ENCODE measurements at places on chromosomes 6 and 20.

- no peak for DNase-seq
Measured at GRCh38 chr20:51807720-51808250, 5.5 kb upstream of the SALL4 start.

DNA sequence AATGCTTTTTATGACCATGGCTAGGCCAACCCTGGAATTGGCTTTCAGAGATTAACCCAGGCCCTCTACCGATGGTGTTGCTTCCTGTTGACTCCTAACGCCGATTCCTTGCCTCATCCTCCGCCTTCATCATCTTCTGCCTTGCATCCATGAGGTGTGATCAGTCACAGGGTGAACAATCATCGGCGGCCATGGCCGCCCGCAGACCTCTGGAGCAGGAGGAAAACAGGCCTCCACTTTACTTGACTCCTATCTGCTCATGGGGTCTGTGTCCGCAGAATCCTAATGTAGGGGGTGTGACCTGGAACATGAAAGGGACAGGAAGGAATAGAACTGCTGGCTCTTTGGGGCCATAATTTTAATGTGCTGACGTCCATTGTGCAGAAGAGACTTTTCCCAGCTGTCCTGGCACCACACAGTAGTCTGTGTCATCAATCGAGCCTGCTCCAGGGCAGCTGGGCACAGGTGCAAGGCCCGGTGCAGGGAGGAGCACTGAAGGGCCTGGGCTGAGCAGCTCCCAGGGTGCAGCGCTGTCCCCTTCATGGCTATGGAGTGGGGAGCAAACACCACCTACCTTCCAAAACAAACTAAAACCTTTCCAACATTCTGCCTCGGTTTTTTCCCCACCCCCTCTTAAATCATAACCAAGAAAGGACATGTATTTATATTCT is 8.0 kb downstream of the SLC22A3 start:
- DNase-seq: no peak

DNA sequence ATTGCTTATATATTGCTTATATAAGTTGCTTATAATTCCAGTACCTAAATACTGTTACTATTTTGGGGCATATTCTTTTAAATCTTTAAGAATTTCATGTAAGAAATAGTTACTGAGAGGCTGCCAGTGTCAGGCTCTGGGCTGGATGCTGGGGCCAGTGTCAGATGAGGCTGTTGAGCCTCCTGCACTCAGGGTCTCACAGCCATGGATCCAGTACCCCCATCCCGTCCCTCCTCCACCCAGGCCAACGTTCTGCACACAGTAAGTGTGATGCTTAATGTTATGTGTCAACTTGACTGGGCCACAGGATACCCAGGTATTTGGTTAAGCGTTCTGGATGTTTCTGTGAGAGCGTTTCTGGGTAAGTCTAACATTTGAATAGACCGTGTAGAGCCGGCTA is 119.5 kb upstream of the PMEPA1 start:
- no peak for DNase-seq

DNA sequence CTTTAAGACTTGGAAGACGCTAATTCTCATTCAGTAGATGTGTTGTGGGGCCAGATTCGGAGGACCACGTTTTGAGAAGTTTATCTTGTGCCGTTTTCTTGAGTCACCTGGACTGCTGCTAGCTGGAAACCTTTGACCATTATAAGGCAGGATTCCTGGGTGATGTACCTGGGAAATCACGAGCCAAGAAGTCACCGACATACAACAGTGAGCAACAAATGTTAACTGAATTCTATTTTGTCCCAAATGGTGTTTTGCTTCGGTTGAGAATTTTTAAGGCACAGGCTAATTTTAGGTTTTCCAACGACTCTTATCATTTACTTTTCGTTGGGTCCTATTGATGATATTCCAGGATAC is 93.4 kb upstream of the BTN3A2 start:
- DNase-seq: no peak

- no peak for DNase-seq
Measured at GRCh38 chr6:151004383-151005024, 139.0 kb downstream of the MTHFD1L start.

DNA sequence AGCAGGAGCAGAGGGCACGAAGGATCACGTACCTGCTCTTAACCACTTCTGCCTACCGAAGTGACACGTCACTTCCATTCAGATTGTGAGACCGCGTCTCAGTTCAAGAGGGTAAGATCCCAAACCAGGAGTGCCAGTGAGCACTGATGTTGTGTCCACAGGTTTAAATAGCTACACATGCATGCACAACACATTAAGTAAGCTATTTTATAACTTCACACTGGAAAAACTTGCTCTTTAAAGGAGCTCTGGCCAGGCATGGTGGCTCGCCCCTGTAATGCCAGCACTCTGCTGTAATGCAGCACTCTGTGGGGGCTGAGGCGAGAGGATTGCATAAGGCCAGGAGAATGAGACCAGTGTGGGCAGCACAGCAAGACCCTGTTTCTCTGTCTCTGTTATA is 21.1 kb downstream of the ABHD12 start:
- no peak for DNase-seq

DNA sequence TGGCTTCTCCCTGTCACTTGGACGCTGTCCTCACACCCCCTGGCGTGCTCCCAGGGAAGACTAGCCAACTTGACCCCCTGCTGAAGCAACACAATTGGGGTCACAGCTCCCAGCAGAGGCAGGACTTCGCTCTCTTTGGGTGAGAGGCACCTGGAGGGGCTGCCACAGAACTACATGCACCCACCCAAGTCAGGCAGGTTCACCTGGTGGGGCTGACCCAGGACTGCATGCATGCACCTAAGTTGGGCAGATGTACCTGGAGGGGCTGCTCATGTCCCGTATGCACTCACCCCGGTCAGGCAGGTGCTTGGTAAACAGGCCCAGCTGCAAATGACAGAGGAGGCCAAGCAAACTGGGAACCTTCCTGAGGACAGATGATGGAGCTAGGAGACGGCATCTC is 154.3 kb upstream of the RPS6KA2 start:
- DNase-seq: no peak

- DNase-seq: peak; percentile 43
Measured at GRCh38 chr20:45946149-45946970, 11.9 kb downstream of the PCIF1 start.

DNA sequence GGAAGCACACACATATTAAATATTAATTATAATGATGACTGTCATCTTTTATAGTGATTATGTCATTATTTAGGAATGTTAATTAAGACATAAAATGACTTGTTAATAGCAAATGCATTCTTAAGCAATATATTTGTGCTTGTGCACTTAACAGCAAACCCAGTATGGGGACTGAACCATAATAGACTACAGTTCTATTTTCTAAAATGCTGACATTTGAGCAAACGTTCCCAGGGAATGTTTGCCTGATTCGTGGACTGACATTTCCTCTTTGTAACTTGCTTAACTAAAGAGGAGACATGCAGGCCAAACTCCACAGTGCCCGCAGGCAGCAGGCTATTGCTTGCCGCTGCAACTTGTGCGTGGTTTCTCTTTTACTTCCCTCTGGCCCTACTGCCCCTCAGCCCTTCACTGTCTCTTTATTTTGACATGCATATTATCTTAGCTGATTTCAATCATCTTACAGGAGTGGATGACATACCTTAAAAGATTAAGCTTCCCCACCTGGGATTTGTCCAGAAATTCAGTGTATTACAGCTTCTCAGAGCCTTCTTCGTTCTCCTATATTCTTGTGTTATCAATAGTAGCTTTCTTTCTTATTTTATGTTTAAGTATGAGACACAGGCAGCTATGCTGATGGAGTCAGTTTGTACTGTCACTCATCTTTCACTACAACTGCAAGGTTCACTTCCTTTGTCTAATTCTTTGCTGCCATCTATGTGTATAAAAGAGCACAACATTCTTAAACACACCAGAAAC is 141.5 kb downstream of the GMDS start:
- DNase-seq: peak; percentile 62

- no peak for DNase-seq
Measured at GRCh38 chr20:11660673-11661072, 257.0 kb upstream of the BTBD3 start.

- peak; percentile 26 for DNase-seq
Measured at GRCh38 chr6:93423542-93423941, 4.2 kb upstream of the EPHA7 start.

DNA sequence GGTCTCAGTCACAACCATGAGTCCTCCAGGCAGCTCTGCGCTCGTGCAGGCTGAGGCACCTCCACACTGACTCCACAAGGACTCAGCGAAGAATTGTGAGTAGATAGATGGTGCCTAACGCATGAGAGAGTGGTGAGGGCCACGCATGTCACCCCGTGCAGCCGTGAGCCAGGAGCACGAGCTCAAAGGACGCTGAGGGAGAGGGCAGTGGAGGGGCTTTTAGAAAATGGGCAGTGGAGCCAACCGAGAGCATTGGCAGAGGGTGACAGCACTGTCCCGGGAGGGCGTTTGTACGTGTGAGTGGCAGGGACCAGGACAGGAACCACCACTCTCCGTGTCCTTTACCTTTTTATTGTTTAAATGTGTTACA is 105.6 kb downstream of the PSMB1 start:
- DNase-seq: no peak

DNA sequence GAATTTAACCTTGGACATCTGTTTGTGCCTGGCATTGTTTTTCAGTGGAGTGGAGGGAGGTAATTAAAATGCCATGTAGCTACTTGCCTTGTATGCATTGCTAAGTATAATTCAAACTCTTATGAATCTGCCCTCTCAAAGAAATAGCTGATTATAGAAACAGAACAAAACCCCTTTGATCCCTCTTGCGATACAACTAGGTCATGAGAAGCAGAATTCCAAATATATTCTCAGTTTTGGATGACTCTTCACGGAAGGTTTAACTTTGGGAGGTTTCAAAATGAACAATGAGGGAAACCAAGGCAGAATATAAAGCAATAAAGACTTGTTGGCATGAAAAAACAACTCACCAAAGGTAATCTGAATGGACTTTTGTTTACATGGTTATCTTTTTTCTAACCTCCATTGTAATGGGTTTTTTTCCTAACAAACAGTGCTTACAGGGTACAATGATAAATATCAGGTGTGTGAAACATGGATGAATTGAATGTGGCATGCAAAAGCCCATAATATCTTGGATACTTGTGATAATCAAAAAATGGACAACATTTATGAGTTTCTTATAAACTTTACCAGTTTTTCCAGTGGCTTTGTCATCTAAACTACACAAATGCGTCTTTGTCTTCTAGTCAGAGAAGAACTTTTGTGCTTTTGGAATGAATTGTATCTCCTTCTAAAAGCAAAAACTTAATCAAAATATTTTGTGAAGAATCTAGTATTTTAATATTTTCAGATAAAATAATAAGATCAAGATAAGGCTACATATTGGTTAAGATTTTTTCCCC is 15.7 kb upstream of the HEY2 start:
- DNase-seq: no peak

DNA sequence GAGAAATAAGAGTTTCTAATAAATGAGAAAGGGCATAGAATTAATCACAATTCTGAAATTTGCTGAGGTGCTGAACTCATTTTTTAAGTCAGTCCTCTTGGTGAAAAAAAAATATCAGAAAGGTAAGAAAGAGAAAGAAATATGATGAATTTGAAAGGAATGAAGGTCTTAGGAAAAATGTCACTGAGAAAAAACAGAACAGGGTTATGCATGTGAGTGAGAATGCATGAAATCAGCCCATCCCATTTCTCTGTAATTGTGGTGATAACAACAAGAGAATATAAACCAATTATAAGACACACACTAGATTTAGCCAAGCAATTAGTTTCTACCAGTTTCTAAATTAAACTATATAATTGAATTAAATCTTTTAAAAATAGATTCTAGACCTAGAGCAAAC is 138.9 kb downstream of the TBX18 start:
- DNase-seq: no peak

GRCh38 chr6:32088487-32089049 is 20.6 kb downstream of the TNXB start:
- DNase-seq: no peak

DNA sequence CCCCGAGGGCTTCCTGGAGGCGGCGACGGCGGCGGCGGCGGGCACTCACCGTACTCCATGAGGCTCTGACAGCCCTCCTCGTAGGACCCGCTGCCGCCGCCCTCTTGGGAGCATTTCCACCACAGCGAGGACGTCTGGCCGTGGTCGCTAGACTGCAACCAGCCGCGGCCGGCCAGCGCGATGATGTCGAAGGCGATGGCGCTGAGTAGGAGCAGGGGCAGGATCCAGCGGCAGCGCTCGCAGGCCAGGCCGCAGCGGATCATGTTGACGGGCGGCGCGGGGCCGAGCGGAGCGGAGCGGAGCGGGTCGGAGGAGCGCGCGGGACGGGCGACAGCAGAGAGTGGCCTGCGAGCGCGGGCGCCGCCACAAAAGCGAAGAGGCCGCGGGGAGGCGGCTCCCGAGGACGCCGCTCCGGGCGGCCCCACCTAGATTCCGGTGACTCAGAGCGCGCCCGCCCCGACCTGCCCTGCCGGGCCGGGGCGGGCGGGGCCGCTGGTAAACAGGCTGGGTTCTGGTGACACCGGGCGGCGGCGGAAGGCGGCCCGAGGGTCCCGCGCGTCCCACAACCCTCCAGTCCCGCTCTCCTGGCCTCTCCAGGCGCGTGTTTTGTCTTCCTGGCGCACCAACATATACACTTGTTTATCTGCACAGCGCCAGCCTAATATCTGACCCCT is at the start of gene PERP:
Gene PERP, minus strand, starts transcription at position 342 of the 674 bp plus-strand sequence. Its CDS starts 79 bp downstream, at position 263.
- DNase-seq: peak; percentile 79

DNA sequence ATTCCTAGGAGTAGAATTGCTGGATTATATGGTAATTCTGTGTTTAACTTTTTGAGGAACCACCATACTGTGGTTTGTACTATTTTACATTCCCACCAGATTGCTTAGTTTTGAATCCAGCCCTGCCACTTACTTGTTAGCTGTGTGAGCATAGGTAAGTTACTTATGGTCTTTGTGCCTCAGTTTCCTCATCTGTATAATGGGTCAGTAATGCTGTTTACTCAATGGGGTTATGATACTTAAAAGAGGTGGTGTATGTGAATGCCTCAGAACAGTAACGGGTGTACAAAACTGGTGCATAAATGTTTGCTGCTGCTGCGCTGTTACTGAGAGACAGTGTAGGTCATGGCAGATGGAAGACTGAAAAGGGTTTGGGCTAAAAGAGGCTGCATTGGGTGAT is 239.3 kb downstream of the NRN1 start:
- DNase-seq: no peak

DNA sequence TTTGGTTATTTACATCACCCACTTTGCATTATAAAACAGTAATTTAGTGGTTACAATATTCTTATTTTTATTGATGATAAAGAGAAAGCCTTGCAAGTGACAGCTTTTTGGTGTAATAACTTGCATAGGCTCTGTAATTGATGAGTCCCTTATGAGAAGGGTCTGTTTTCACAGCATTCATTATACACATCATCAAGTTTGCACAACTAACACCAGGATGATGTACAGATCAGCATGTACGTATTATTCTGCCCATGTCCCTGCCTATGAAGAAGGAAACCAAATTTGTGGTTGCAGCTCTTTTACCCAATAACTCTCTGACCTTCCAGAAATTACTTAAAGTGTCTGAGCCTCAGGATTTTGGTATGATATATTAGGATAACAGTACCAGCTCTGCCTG is 59.2 kb downstream of the CLVS2 start:
- no peak for DNase-seq

DNA sequence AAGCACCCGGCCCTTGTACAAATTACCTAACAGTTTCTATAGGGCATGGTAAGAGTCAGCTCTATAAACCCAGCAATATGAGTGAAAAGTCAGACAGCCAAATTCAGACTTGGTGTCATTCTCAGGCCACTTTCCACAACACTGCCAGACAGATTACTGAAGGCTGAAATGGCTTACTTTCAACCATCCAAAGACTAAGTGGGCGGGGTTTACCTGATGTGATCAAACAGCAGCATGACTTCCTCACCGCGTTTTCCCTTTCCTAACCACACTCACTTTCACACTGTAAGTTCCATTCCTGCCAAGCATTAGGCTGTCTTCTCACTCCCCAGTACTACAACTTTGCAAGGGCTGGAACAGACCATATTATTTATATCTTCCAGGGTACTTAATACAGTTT is 85.9 kb downstream of the SMLR1 start:
- DNase-seq: peak; percentile 18

All from SW480 (cell line).